ENCODE measurements at places on chromosomes 11 and 22.

- no peak for DNase-seq
Measured at GRCh38 chr11:78907636-78908035, 333.0 kb upstream of the NARS2 start.

DNA sequence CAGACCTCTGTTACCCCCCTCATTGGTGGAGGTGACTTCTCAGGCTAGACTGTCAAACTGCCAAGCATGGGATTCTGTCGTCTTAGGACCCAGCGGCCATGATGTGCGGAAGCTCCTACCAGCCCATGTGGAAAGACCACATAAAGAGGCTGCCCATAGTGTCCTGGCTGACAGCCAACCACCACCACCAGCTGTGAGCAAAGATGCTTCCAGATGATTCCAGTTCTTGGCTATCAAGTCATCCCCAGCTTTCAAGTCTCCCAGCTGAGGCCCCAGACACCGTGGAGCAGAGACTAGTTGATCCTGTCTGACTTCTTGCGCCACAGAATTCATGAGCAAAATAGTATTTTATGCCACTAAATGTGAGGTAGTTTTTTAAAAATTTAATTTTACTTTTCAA lies 32.9 kb downstream of the SCUBE1 start:
- no peak for DNase-seq

DNA sequence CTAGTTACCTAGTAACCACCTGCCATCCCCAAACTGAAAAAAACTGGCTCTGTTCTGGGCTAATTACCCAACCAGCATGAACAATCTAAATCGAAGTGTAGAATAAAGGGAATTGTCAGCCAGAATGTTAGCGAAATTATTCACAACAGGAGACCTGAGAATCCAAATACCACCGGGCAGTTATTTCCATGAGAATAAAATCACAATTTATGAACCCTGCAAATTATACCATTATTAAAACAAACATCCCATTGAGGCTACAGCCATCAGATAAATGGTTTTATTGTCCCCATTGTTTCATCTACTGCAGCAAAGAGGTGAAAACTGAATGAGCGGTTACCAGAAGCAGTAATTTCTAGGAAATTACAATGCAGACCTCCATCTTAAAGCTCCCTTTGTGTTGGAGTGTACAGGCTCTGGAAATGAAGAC lies 21.7 kb downstream of the FAM168A start:
- DNase-seq = no peak

GRCh38 chr11:127383026-127383425 lies 382.5 kb upstream of the KIRREL3 start:
- no peak for DNase-seq

DNA sequence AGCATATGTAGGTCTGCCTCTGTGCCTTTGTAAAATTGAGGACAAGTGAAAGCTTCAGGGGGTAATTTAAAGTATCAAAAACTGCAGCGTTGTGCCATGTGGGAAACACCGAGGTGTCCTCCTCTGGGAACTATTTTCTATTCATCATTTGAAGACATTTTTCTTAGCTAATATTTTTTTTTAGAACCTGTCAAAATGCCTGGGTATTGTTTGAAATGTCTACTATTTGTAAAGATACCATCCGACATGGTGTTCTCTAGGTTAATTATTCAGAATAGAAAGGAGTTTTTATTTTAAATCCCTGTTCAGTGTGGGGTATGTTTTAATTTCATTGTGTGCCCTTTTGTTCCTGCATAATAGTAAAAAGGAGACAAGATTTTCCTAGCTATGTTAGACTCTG lies 490.8 kb downstream of the NELL1 start:
- DNase-seq = no peak

DNA sequence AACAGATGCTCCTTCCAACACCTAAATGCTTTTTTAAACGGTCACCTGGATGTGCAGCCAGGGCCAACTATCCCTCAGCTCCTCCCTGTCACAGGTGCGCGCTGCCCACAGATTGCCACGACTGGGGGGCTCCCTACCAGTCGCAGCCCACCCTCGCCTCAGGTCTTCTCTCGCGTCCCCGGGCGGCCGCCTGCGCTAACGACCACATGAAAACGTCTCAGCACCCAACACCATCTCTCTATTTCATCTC lies 469 bp downstream of the ZBED5 start:
- no peak for DNase-seq

Data from activated CD4-positive, alpha-beta T cell treated with anti-CD3 and anti-CD28 coated beads, Interleukin-10, Interleukin-2, amounts not matched to agents 100 ng/mL and 50 ng/mL, durations not matched to agents 16 hours and 8 hours (primary cell).